ENCODE measurements at places on chromosomes 2 and 18.

DNA sequence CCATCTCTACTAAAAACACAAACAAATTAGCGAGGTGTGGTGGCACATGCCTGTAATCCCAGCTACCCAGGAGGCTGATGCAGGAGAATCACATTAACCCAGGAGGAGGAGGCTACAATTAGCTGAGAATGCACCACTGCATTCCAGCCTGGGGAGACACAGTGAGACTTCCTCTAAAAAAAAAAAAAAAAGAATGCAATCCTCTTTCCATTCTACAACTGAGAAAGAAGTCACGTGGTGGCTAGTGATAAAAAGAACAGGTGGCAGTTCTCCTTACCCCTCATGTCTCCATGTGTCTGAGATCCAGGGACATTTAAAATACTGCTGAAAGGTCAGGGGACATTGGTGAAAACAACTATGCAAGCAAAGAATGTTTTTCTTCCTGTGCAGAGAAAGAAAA, 24.4 kb upstream of the GPR39 start:
- no peak for DNase-seq

DNA sequence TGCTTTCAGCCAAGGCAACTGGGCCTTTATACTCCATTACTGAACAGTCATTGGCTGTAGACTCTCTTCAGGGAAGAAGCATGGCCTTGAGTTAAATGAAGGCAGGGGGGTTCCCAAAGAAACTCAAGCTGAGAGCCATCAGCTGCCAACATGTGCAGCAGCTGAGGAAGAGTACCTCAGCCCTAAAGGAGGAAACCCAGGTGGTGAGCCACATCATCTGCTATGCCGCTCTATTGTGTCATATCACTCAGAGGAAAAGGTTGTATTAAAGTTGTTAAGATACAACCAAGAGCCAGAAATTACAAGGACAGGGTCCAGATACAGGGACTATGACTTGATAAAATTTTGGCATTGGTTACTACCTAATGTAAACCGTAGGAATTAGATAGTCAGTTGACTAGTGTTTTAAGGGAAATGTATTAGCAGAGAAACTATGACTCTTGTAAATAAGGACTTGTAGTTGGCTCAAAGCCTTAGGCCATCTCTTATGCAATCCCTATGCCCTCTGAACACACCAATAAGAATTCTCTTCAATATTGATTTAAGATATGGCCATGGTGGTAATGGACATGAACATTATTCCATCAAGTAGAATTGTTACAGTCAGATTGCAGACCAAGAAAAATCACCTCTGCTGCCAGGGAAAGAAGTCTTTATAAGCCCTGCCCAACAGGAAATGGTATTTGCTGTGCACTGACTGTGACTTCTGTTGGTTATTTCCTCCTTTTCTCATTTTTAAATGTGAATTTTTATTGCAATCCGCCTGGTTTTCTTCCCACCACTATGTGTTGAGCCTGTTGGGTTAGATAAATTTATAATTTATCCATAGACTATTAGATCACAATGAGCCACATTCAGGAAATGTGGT, 9.2 kb upstream of the LRPPRC start:
- no peak for DNase-seq

DNA sequence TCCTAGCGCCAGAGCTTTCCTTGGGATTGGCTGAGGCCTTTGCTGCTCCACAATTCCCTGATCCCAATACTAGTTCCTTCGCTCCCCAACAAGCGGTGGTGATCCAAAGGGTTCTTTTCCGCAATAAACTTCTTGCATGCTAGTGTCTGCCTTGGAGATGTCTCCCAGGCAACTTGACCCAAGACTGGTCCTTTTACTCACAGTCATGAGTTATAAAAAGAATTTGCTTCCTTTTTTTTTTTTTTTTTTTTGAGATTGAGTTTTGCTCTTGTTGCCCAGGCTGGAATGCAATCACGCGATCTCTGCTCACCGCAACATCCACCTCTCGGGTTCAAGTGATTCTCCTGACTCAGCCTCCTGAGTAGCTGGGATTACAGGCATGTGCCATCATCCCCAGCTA, 89.8 kb upstream of the SP3 start:
- no peak for DNase-seq

- no peak for DNase-seq
These were observed 30.6 kb downstream of the SPTBN1 start for GRCh38 chr2:54486766-54487165.

- peak; percentile 97 for DNase-seq
These were observed 176.3 kb upstream of the GLI2 start for GRCh38 chr2:120559401-120559800.
